ENCODE measurements at places on chromosomes 13 and 19.

- DNase-seq, result no peak
These were observed 239.7 kb downstream of the DNAJC15 start for GRCh38 chr13:43263047-43263446.

GRCh38 chr19:50569938-50570540, 1.8 kb upstream of the LRRC4B start:
- no peak for DNase-seq

GRCh38 chr13:52775511-52775910, 35.9 kb upstream of the CNMD start:
- no peak for DNase-seq

DNA sequence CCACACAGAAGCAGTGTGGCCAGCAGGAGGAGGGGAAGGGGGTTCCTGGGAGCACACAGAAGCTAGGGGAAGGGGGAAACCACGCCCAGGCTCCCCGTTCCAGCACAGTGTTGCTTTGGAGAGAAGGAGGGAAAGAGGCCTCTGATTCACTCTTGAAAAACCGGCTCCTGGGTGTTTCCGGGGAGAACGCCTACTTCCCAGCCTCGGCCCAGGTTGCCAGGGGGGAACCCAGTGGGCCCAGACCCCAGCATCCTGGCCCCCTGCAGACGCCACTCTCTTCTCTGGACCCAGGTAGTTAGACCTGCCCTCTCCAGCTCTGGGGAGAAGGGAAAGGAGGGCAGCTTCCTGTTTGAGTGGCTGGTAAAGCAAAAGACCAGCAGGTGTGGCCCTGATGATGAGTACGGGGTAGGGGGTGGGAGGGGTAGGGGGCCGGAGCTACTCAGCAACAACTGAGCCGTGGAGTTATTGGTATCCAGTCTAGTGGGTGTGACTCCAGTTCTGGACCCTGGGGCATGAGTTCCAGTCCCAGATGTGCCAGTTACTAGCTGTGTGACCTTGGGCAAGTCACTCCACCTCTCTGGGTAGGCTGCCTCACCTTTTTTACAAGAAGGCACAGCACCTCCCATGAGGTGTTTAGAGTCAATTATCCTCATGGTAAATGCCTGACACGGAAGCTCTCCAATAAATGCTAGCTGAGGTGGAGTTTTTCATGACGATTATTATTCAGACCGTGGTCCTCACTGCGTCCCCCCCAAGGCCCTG, 836 bp downstream of the GIPC1 start:
- no peak for DNase-seq

DNA sequence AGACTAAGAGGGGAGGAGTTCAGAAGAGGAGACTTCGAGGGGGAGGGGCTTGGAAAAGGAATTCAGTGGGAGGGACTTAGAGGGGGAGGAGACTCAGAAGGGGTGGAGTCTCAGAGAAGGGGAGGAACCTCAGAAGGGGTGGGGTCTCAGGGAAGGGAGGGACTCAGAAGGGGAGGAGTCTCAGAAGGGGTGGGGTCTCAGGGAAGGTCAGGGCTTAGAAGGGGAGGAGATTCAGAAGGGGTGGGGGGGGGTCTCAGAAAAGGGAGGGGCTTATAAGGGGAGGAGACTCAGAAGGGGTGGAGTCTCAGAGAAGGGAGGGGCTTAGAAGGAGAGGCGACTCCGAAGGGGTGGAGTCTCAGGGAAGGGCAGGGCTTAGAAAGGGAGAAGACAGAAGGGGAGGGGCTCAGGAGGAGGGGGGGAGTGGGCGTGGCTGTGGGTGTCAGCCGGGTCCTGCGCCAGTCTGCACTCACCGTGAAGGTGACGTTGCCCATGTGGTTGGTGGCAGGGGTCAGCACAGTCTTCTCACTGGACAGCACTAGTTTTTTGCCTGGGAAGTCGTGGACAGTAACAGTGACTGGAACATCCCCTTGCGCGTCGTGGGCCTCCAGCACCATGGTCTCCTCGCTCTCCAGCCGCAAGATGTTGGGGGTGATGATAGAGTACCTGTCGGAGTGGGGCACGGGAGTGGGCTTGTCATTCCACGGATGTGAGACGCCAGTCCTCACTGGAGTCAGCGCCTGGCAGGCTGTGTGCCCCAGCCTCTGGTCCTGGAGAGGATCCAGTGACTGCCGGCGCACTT, 1.5 kb downstream of the C3 start:
- DNase-seq, result no peak

DNA sequence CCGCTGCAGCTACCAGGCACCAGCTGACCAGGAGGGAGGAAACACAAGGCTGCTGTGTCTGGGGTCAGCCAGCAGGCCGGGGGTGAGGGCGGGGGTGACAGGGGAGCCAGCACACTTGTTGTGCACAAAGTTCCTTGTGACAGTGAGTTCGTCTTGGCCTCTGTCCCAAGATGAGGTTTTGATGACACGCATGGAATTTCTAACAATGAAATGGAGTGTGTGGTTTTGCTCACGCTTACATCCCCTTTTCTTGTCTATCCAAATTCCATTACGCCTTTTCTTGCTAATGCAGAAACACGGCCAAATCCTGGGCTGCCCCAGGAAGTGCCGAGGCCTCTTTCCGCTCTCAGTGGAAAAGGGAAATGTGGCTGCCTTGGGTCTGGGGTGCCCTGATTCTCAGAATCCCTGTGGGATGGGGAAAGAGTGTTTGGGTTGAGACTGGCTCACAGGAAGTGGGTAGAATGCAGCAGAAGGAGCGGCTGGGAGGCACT, 73.8 kb downstream of the GADD45B start:
- no peak for DNase-seq

GRCh38 chr13:106161146-106161545, 374.3 kb downstream of the EFNB2 start:
- no peak for DNase-seq

GRCh38 chr13:94198681-94199080, 280.8 kb downstream of the DCT start:
- no peak for DNase-seq

- DNase-seq, result no peak
These were observed 13.2 kb downstream of the GADD45B start for GRCh38 chr19:2488942-2489731.

GRCh38 chr13:59303433-59303832, 860.3 kb downstream of the DIAPH3 start:
- no peak for DNase-seq

DNA sequence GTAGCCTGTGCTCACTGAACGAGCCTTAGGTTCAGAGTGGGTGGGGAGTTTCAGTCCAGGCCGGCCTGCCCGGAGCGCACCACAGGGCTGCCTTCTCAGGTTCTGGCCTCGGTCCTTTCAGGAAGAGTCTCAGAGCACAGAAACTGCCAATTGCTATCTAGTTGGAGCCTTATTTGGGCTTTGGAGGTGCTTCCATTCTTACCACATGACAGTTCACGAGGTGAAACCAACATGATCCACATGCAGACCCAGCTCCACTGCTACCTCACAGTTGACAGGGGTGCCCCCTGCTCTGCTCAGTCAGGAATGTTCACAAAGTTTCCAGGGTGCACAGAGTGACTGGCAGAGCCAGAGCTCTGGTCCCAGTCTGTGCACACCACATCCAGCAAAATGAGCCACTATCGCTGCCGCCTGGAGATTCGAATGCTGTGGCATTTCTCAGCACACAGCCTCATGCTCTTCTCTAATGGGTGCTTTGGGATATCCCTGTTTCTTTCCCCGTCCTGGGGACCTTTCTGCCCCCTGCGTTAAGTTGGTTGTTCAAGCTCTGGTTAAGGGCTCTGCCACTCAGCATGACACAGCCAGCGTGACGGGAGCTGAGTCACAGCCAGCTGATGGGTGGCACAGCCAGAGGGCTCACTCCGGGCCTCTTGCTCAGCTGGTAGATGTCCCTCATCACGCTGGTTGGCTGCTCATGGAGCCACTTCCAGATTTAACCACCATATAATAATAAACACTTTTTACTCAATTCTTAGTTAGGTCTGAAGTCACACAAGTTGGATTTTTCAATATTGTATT, 7.5 kb upstream of the SACS start:
- DNase-seq, result no peak

DNA sequence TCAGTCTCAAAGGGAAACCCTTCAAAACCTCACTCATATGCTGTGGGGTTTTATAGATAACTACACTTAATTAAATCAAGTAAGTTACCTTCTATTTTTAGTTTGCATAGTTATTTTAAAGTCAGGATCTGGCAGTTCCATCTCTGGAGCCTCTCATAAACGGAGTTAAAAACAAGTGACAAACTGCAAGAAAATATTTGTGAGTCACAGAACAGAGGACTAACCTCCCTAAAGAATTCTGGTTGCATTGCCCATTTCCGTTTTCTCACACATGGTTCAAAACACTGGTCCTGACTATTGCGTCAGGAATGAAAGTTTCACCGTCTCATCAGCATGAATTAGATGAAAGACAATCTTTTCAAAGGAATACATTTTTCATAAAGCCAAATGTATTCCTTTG, 10.6 kb downstream of the RXFP2 start:
- DNase-seq, result no peak

DNA sequence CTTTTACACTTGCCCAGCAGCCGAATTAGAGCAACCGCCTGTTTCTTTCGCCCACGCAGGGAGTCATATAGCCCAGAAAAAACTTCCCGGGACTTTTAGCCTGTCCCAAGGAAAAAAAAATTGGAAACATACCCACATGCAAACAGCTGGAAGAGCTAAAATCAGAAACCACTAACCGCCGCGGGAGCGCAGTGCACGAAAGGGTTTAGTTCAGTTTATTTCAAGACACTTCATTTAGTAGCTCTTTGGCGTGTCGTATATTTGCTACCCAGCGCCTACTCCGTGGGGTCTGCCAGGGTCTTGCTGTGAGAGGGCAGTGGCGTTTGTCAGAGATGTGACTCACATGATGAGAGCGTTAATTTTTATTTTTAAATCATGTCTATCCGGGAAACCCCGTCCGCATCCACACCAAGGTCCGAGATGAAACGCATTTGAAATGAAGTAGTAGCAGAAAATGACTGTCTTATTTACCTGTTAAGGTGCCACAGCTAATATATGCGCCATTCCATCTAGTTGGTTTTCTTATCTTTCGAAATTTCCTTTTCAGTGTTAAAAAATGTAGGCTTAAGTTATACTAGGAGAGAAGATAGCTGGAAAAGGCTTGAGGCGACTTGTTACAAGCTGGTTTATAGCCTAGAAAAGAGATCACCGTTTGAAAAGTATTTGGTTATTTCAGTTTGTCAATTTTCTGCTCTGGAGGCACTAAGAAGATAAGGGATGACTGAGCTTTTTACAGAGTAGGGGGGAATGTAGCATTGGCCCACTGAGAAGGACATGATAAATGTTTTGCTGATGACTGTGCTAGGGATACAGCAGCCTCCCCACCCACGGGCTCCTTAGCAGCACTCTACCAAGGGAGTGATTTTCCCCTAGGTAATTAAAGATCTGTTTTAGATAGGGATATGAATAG, 1.7 kb downstream of the KLF5 start:
- no peak for DNase-seq

DNA sequence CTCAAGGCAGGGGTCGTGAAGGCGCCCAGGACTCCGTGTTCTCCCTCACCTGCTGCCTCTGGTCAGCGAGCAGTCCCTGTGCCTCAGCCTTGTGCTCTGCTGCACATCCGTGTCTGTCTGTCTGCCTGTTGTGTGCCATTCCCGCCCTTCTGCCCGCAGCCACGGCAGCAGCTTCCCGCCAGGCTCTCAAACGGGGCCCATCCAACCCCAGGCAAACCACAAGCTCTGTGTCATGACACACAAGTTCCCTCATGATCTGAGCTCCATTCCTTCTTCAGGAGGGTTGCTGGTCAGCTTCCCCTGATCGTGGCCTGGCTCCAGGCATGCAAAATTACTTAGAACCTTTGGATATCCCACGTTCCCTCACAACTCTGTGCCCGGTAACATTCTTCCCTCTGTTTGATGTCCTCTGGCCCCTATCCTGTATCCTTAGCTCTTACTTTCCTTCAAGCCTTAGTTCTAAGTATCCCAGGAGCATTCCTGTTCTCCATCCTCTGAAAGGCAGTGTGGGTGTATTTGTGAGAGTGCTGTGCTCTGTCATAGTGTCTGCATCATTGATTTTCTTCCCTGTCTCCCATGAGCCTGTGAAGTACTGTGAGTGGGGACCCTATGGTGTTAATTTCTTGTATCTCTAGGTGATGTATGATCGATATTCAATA, 3.2 kb downstream of the GPR183 start:
- no peak for DNase-seq

DNA sequence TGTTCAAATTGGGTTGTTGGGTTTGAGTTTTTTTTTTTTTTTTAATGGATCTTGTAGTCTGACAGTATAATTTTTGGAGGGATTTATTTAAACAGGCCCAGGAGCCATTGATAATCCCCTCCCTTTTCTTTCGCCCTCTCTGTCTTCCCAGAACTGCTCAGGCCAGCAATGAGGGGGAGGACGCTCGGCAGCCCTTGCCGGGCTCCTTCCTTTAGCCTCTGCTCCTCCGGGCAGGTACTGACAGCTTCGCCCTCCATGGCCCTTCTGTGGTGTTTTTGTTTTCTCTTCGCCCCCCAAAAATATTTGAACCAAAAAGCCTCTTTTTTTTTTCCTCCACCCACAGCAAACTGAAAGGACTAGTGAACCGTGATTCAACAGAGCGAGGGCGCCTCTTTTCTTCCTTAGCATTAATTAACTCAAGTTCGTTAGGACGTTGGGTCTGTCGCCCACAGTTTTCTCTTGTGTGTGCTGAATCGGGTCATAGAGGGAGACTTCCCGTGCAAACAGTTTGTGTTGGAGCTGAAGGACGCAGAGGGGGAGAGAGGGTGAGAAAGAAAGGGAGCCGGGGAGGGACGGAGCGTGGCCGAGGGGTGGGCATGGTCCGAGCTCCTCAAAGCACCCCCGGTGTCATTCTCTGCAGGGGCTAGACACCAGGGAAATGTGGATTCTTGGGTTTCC, 21.5 kb downstream of the NFIX start:
- DNase-seq, result no peak

- no peak for DNase-seq
These were observed 113.2 kb downstream of the TM9SF2 start for GRCh38 chr13:99614465-99614885.

DNA sequence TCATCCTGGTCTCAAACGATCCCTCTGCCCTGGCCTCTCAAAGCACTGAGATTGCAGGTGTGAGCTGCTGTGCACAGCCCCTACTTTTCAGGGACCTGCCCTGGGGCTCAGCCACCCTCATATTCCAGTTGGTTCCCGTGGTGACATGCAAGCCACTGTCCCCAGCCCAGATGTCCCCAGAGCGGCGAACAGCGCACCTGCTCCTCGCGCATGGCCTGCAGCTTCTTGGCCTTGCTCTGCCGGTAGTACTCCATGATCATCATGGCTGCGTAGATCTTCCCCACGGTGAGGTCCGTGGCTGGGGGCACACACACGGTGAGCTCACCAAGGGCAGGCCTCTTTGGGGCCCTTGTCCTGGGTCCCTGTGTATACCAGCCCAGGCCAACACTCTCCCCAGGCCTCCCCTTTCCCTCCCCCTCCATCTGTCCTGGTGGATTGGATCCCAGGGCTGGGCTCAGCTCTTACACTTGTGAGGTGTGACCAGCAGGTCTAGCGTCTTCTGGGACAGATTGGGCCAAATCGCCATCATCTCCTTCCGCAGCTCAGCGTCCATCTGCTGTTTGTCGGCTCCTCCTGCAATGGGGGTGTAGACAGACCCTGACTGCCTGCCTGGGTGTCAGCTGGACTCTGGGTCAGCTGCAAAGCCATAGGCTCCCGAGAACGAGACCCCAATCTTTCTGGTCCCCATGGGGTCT, 64.0 kb downstream of the IER2 start:
- no peak for DNase-seq

- DNase-seq, result no peak
These were observed 1208.0 kb downstream of the DIAPH3 start for GRCh38 chr13:58955546-58956385.

GRCh38 chr19:14405758-14406644, 13.1 kb downstream of the DDX39A start:
- DNase-seq, result no peak
